ENCODE measurements at places on chromosomes 16 and 17.

DNA sequence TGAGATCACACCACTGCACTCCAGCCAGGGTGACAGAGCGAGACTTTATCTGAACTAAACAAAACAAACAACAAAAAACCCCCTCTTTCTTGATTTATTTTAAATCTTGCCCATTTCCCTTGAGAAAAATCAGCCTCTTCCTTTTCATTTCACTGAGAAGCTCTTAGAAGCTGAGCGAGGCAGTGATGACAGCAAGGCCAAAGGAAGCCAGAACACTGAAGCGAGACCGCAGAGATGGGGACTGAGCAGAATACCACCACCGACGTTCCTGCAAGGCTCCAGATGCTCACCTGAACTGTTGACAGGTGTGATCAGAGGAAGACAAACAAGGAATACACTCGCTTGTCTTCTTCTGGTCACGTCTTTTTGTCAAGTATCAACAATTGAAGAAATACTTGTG lies 30.5 kb upstream of the IRF8 start:
- no peak for DNase-seq

DNA sequence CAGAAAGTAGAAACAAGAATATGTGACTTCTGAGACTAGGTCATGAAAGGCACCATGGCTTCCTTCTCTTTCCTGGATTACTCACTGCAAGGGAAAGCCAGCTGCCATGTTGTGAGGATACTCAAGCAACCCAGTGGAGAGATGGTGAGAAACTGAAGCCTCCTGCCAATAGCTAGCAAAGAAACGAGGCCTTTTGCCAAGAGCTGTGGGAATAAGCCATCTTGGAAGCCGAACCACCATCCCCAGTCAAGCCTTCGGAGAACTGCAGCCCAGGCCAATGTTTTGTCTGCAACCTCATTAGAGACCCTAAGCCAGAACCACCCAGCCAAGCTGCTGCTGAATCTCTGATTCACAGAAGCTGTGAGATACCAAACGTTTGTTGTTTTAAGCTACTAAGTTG lies 104.7 kb upstream of the CRHR1 start:
- no peak for DNase-seq

DNA sequence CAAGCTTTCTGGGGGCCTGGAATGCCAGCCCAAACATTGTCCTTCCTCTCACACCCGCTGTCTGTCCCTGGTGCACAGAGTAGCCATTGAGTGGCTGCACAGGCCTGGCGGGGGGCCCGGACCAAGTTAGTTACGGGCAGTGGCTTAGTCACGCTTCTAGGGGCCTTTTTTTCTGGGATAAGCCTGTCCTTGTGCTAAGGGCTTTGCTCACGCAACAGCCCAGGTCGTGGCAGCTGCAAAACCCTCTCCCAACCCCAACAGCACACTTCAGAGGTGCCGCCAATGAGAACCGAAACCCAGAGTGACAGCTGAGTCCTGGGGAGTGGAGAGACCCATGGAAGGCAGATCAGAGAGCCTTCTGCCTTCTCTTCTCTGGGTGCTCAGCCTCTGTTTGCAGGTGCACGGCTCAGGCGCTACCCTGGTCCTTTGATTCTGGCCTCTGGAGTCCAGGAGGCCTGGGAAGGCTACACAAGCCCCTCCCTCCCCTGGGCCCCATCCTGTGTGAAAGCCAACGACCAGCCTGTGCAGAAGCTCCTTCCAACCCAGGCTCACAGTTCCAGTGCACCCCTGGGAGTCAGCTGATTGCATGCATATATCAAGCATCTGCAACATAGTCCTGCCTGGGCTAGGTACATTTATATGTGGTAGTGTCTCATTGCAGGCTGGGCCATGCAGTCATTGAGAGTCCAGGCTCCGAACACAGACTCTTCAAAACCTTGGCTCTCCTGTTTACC lies 9.1 kb downstream of the WSCD1 start:
- no peak for DNase-seq

DNA sequence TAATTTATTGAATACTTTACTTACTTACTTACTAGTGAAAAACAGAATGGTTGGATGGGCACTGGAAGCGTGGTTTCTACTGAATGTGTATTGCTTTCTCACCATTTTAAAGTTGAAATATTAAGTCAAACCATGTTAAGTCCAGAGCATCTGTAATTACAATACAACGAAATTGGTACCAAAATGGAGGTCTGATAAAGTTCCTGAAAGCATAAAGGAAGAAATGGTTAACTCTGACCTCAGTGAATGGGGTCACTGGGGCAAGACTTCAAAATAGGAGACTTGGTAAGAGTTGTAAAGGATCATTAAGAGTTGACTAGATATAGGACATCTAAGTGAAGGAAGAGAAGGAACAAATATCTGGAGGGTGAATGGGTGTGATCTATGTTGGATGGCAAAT lies 237.1 kb downstream of the MAF start:
- no peak for DNase-seq

DNA sequence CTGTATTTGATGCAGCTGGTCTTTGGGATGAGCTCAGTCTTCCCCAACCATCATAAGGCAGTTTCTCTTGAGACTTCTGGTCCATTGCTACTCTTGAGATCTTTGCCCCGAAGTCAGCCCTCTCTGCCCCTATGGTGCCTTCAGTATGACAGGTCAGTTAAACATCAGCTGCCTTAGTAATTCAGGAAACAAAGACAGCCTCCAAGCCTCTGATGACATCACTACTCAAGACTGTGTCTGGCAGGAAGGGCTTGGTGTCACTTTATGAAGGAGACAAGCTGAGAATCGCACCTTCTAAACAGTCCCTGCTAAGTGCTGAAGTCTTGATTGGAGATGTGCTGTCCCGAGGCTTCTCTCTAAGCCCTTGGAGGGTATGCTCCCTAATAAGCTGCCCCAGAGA lies 104.9 kb upstream of the TBX2 start:
- DNase-seq = no peak

GRCh38 chr17:81471818-81472456 lies 40.7 kb downstream of the ACTG1 start:
- DNase-seq = no peak

DNA sequence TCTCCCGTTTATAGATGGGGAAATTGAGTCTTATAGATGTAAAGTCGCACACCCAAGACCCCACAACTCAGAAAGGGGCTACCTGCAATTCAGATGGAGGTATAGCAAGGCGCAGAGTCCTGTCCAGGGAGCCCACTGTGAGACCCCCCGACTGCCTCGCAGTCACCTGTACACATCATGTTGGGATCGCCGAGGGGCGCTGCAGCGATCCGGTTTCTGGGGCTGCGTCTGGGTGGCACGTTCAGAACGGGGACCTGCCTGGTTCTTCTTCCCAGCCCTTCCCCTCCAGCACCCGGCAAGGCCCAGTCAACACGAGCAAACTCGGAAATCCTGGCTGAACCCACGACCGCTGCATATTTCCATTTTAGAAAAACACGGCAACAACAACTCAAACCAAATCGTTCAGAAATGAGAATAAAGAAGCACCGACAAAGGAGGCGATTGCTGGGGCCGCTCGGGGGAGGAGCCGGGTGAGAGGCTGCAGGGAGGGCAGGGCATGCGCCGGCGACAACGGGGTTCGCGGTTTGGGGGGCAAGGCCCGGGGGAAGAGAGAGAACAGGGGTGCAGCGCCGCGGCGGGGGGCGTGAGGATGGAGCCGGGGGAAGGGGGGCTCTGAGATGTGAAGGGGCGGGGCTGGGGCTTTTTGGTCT lies 643 bp downstream of the HSDL1 start:
- peak; percentile 8 for DNase-seq

- DNase-seq = no peak
Observed at GRCh38 chr16:85225721-85226120, 113.4 kb upstream of the CIBAR2 start.

- DNase-seq = no peak
Observed at GRCh38 chr17:20927308-20927977, 115.4 kb downstream of the USP22 start.

GRCh38 chr16:74611721-74612120 lies 4.8 kb upstream of the GLG1 start:
- no peak for DNase-seq

GRCh38 chr17:180381-181244 lies 837 bp downstream of the DOC2B start:
- no peak for DNase-seq

GRCh38 chr17:27478901-27479538 lies 22.8 kb downstream of the KSR1 start:
- DNase-seq = no peak

- no peak for DNase-seq
Observed at GRCh38 chr16:83948914-83949723, 3.9 kb upstream of the OSGIN1 start.

DNA sequence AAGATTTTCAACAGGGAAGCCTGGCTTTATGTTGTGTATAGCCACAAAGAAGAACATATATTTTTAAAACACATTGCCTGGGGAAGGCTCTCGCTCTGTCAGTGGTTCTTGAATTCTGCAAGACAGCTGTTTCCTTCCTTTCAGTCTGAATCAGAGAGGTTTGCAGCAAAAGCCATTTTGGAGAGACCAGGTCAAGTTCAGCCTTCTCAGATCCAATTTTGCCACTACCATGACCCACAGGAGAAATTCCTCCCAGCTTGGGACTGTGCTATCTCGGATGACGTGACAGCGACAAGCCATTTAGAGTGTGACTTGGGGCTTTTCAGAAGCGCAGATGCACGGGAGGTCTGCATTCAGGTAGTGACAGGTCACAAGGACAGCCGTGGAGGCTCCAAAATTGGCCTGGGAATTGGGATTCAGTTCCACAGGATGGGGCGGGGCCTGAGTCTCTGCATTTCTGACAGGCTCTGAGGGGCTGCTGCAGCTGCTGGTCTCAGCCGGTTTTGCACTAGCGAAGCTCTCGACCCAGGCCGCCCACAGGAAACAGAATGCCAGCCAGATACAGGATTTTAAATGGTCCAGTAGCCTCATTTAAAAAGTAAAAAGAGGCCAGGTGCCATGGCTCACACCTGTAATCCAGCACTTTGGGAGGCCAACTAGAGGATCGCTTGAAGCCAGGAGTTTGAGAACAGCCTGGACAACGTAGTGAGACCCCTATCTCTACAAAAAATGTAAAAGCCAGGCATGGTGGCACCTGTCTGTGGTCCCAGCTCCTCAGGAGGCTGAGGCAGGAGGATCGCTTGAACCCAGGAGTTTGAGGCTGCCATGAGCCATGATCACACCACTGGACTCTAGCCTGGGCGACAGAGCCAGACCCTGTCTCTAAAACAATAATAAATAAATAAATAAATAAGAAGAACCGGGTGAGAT lies 196.6 kb upstream of the CIBAR2 start:
- peak; percentile 18 for DNase-seq

- no peak for DNase-seq
Observed at GRCh38 chr17:42913981-42914617, 13.5 kb downstream of the G6PC1 start.

DNA sequence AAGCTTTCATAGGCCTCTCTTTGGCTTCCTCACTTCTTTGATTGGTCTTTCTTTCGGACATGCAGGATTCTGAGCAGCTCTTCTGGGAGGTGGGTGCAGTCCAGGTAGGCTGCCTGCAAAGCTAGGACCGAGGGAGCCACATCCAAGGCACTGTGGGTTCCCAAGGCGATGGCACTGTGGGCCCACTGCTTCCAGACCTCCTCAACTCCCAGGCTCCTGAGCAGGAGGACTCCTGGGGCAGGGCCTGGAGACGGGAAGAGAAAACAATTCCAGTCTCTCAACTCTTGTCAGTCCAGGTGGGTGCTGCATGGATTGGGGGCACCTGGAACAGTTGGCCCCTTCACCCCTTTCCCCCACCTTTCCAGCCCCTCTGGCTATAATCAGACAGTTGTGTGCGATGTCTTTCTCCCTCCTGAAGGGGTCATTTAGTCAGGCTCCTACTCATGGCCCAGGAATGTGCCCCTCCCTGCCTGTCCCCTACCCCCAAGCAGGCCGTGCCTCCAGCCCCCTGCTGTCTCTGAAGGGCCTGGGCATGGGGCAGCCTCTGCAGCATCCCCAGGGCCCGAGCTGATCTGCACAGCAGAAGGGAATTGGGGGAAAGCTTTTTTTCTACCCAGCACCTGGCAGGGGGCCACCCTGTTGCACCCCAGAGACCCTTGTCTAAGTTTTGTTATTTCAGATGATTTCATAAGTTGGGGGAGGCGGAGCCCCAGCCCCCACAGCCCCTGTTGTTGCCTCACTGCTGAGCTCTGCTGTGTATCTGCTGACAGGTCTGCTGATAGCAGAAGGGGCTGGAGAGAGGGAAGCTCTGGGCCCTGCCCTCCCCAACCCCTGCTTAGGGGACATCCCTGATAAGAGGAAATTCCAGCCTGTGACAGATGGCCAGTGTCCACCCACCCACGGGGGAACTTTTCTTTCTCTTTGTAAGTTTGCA lies 330.3 kb downstream of the SEC14L1 start:
- DNase-seq = peak; percentile 97

All from inflammatory macrophage treated with lipopolysaccharide for 1 hour (primary cell).